ENCODE measurements at places on chromosomes 16 and 17.
A peak's percentile ranks its signal among the peaks of the same experiment; 100 is the strongest.

DNA sequence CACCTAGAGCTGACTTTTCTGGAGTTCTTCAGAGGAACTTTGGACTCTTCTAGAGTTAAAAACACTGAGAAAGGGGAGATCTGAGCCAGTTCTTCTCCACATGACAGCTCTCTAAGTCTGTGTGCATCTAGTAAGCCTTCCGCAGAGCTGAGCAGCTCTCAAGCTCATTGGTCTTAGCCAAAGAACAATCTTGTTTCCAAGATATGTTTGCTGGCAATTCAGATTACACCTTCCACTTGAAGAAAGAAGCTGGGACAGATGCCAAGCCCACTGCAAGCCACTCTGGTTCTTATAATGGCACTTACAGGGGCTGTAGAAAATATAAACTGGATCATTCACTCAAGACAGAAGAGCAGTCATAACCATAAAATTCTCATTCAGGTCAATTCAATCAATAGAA lies 134.1 kb upstream of the TOX3 start:
- no peak for DNase-seq

GRCh38 chr17:56478836-56479447 lies 114.6 kb upstream of the NOG start:
- DNase-seq: peak; percentile 31

- DNase-seq: peak; percentile 24
Observed at GRCh38 chr16:11389631-11390565, 44.6 kb downstream of the RMI2 start.

- no peak for DNase-seq
Observed at GRCh38 chr16:9094011-9094846, 2.8 kb downstream of the HAPSTR1 start.

DNA sequence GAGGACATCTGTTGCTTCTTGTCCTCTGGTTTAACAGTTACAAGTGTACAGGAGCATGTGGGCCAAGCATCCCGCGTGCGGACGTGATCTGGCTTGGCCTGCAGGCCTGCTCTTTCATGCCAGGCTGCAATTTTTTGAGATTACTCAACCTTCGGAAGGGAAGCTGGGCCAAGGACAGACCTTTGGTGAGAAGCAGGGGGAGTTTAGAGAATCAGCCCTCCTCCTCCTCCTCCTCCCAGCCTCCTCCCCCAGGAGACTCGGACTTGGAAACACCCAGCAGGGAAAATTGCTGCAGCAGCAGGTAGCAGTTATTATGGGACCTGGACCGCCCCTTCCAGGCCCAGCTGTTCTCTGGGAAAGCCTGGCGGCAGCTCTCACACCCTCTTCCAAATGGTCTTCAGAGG lies 5.1 kb upstream of the KLHL36 start:
- no peak for DNase-seq

GRCh38 chr17:74729368-74729767 lies 7.7 kb upstream of the RAB37 start:
- no peak for DNase-seq

DNA sequence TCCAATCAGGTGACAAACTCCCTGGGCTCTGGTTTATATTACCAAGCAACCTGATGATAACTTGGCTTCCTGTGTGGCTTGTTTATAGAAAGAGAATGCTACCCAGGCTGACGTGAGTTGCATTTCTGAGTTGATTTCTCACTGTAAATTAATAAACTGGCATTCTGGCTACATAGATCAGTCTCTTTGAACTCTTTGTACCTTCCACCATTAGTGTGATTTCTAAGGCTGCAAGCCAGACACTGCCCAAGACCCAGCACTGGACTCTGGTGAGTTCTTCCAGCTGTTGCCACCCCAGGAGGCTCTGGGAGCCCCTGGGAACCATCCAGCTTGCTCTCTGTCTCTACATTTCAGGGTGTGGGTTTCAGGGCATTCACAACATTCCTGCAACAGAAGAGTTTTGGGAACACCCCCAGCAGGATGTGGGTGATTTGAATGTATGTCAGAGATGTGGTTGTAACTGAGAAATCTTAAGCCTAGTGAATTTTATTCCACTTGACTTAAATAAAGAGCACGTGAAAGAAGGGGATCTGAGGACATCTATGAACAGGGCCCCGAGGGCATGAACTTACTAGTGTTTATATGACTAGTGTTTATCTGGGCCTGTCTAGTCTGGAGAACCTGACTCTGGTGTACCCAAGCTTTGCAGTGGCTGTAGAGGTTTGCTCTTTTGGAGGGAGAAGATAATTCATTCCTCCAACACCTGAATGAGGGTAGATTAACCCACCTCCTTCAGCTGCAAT lies 30.3 kb upstream of the LRRC37A start:
- DNase-seq: peak; percentile 45

GRCh38 chr16:17571499-17572093 lies 100.8 kb upstream of the XYLT1 start:
- no peak for DNase-seq

GRCh38 chr17:81093619-81094508 lies 58.9 kb downstream of the BAIAP2 start:
- no peak for DNase-seq

- no peak for DNase-seq
Observed at GRCh38 chr16:20485408-20485807, 34.1 kb downstream of the ACSM2A start.

- DNase-seq: no peak
Observed at GRCh38 chr17:77577491-77577890, 381.0 kb upstream of the TNRC6C start.

GRCh38 chr16:82329504-82330192 lies 159.6 kb upstream of the MPHOSPH6 start:
- DNase-seq: no peak

All from GM20000 (cell line).